ENCODE measurements at places on chromosomes 1 and 21. TPM values are rescaled to one million over a fixed set of nuclear protein-coding genes. Genes with fewer than 3 reads are reported as not detected.

DNA sequence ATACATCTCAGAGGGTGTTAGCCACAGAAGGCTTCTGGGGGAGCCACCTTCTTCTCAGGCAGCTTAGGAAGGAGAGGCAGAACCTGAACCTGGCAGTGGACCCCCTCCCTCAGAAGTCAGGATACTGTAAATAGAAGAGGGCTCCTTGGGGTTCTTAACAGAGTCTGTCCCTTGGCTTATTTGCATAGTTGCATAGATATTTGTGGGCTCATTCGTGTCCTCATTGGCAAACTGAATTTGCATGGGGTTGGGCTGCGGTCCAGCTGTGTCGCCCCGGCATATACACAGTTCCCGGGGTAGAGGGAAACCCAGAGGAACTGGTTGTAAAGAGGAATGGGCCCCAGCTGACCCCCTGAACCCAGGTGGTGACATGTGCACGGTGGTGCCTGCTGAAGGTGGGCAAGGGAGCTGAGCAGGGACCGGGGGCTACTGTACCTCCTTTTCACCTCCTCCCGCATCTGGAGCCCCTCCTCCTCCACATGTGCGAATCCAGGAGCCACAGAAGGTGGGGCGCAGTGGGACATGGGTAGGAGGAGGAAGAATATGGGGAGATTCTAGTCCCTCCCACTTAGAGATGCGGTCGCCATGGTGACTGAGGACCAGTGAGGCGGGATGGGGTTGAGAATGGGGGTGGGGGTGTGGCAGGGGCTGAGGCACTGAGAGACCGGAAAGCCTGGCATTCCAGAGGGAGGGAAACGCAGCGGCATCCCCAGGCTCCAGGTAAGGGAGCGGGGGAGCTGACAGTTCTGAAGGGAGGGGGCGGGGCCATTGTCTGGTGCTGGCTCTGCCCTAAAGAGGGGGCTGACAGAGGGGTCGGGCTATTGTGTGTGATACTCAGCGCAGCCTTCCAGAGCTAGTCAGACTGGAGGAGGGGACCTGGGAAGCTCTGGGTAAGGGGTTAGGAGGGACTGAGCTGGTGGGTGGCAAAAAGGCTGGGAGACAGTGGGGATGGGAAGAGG lies 3.7 kb upstream of the SEMA4A start:
- DNase-seq: no peak

DNA sequence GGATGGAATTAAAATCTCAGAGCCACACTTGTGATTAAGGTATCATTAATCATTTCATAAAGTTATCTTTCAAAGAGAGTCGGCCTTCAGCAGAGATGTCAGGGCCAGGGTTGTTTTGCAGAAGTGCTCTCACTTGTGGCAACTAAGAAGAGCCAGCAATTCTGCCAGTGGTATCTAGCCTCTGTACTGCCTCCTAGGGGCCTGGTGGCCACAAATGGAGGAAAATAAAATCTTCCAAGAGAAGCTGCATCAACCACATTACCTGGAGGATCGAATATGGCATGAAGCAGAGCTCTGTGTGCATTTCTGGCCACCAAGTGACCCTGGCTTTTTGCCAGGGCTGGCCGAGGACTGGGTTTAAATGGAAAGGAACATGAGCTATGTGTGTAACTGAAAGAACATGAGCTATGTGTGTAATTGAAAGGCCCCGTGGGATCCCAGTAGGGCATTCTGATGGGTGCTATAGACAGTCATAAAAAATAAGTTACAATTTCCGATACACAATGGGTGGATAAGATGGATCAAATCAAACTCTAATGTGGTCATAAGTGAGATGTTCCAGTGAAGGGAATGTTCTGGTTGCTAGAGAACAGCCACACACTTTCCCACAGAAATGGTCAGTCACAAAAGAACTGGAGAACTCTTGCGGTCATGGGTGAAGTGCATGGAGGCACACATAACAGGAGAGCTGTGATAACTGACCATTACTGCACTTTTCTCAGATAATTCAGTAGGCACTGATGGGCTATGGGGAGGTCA lies 335.8 kb downstream of the CAMTA1 start:
- DNase-seq: no peak

DNA sequence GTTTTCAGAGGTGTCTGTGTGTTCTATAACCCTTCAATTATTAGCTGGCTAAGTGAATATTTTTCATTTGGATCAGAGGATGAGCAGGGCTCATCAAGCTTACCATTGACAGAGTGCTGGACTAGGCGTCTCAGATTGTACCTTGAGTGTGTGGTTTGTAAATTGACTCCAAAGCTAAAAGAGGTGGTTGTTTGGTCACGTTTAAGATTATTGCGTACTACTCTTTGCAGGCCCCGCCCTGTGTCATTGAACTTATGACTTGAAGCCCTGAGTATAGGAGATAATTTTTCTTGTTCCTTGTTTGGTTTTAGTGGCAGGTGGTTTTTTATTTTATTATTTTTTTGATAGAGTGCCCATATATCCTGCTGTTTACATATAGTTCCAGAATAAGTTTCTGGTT lies 17.7 kb downstream of the MRPS6 start:
- DNase-seq: no peak

GRCh38 chr1:235502601-235503402 lies 1.4 kb downstream of the B3GALNT2 start:
- DNase-seq: no peak

- no peak for DNase-seq
Measured at GRCh38 chr1:149846593-149847466, 52.5 kb upstream of the BOLA1 start.

DNA sequence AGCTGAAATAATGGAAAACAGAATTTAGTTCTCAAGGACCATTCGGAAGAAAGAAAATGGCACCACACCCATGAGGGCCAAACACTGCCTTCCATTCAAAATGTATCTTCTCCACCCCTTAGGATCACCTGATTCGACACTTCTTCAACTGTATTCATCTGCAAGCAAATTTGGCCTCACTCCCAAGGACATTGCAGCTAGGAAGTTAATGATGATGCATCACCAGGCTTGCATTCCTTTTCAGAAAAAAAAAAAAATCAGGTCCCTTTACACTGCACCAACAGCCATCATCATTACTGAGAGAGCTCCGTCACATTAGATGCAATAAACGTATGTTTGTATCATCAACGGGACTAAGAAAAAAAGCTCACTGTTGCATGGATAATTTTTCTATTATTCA lies 368.3 kb downstream of the PCP4 start:
- no peak for DNase-seq

- DNase-seq: no peak
Measured at GRCh38 chr1:245411245-245412036, 256.7 kb downstream of the KIF26B start.

- DNase-seq: peak; percentile 81
Measured at GRCh38 chr1:26111530-26112406, at the start of gene PDIK1L. Gene PDIK1L (plus strand): TSS chr1:26111824. CDS start chr1:26114309, 2,485 bp downstream.

GRCh38 chr1:159881622-159882526 lies 18.1 kb downstream of the CFAP45 start:
- DNase-seq: peak; percentile 96

DNA sequence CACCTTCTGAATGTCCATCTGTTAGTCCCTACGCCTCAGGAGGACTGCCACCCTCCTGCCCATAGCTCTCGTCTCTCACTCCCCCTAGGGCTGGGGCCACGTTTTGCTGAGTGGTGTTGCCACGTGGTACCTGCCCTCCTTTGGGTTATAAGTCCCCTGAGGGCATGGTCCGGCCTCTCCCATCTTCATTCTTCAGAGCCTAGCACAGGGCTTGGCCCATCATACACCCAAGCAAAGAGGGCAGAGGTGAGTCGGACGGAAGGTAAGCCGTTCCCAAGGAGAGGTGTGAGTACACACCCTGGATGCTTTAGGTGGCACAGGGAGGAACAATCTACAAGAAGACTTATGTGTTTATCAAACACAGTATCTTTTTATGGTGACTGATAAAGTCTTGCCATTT lies 10.9 kb downstream of the PADI2 start:
- no peak for DNase-seq

DNA sequence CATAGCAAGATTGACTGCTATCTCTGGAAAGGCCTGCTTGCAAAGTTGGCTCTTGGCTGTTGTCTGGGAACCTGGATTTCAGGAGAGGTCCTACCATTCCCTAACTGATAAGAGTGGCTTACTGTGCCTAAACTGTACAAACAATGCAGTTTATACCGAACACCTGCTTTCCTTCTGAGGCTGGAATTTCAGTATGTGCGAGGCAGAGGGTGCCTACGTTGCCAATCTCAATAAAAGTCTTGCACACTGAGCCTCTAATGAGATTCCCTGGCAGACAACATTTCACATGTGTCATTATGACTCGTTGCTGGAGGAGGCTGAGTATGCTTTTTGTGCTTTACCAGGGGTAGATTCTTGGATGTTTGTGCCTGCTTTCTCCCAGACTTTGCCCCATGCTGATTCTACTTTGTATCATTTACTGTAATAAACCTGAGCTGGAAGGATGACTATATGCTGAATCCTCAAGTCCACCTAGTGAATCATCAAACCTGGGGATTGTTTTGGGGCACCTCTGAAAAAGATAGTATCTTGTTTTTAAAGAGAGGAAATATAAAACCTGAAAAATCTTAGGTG lies 58.9 kb upstream of the GNG4 start:
- DNase-seq: no peak

GRCh38 chr1:6508154-6508815 lies 16.8 kb upstream of the PLEKHG5 start:
- no peak for DNase-seq

GRCh38 chr1:52554756-52555155 lies 1.9 kb upstream of the TUT4 start:
- DNase-seq: no peak

DNA sequence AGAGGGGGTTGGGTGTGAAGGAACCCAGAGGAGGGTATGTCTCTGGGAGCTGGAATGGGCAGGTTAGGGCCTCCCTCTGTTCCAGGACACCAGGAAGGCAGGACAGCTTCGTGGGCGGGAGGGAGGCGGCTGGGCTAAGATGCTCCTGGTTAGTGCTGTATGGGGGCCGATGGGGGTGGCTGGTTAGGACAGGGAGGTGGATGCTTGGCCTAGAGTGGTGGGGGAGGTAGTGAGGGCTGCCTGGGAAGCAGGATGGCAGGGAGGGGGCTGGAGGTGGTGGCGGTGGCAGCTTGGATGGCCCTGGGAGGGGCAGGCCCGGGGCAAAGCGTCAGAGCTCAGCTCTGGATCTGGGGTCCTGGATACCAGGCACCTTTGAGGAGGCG lies 6.2 kb upstream of the MMP23B start:
- DNase-seq: no peak

GRCh38 chr1:78297836-78298235 lies 192.9 kb upstream of the PTGFR start:
- DNase-seq: no peak

GRCh38 chr1:210448297-210448892 lies 119.7 kb downstream of the HHAT start:
- DNase-seq: no peak

GRCh38 chr1:27343639-27344025 lies 1.8 kb downstream of the SYTL1 start:
- no peak for DNase-seq

- no peak for DNase-seq
Measured at GRCh38 chr1:167949785-167950184, 12.9 kb upstream of the MPC2 start.

GRCh38 chr1:68976916-68977610 lies 480.2 kb upstream of the DEPDC1 start:
- no peak for DNase-seq

DNA sequence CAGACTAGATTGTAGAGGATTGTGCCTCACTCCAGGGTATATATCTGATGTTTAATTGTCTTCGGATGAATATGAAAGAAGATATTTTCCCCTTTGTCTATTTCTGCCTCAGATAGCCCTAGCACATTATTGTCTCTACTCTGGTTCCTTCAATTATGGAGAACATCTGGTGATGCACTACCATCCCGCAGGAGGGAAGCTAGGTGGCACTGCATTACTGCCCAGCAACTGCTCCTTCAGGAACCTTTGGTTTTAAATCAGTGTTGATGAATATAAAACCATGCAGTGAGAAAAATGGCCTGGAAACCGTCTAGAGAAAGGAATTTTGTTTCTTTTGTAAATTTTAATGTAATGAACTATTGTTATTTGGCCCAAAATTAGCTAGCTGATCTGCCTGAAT lies 68.5 kb downstream of the GPR88 start:
- DNase-seq: no peak

- DNase-seq: no peak
Measured at GRCh38 chr21:41108668-41109585, 59.0 kb upstream of the BACE2 start.

The TDRD5 gene
- 0.37 TPM for total RNA-seq

The MXRA8 gene
- total RNA-seq: 147 TPM

The BEND5 gene
- total RNA-seq: 1.5 TPM

The NR1I3 gene
- not detected for total RNA-seq

The RAB42 gene
- total RNA-seq: 8.2 TPM

The DARS2 gene
- 9.7 TPM for total RNA-seq

The TSSK3 gene
- not detected for total RNA-seq

The PKNOX1 gene
- 16.6 TPM for total RNA-seq

The BOLA1 gene
- total RNA-seq: 28.8 TPM

The PMF1 gene
- 48.2 TPM for total RNA-seq

The ZNF697 gene
- total RNA-seq: 9.7 TPM

The ZMPSTE24 gene
- total RNA-seq: 37.2 TPM

The POLR3GL gene
- 19.0 TPM for total RNA-seq

The CACNA1S gene
- total RNA-seq: not detected

The PLA2G2D gene
- total RNA-seq: not detected

All from omental fat pad (tissue), 4 donors.